ENCODE measurements at places on chromosomes 4 and X. TPM values are rescaled to one million over a fixed set of nuclear protein-coding genes. Genes with fewer than 3 reads are reported as not detected.

- DNase-seq, result no peak
Measured at GRCh38 chr4:23161787-23162186, 469.1 kb downstream of the GBA3 start.

GRCh38 chr4:6732441-6733357 is 16.7 kb downstream of the BLOC1S4 start:
- DNase-seq, result peak; percentile 93

DNA sequence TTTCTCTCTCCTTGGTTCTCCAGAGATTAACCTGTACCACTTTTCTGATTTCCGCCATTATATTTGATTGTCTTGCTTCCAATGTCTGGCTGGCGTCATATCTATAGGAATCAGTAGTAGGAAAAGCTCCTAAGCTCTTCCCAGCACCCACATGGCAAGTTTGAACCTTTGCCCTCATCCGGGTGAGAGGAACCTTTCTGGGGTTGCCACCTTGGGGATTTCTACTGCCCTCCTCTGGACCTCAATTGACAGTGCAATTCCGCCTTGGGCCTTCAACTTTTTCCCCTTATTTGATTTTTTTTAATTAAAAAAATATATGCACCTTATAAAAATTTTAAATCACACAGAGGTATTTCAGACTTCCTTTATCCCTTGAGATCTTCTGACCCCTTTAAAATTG is 2.0 kb upstream of the CXorf66 start:
- DNase-seq, result no peak

GRCh38 chr4:47526281-47526680 is 41.2 kb downstream of the ATP10D start:
- DNase-seq, result no peak

DNA sequence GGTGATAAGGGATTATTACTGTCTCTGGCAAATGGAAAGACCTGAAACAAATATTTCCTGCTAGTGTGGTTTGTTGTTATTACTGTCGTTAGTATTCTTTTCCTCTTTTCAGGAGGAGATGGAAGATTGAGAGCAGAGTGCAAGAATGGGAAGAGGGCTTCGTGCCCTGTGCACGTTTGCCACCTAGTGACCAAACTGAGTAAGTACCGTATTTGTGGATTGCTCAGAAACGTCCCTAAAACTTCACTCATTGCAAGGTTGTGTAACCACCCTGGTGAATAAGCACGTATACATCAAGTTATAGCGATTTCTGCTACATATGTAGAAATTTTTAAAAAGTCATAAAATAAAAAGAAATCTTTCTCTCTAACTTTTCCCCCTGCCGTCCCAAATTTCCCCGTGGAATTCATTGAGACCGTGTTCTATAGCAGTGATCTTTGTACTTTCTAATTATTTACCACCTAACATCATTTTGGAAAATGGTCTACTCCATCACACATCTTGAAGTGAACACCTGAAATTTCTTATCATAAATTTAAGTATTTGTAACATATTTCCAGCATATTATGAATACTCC is 24.3 kb downstream of the LINC00632 start:
- DNase-seq, result no peak

GRCh38 chr4:107559653-107560052 is 160.4 kb downstream of the PAPSS1 start:
- DNase-seq, result no peak

DNA sequence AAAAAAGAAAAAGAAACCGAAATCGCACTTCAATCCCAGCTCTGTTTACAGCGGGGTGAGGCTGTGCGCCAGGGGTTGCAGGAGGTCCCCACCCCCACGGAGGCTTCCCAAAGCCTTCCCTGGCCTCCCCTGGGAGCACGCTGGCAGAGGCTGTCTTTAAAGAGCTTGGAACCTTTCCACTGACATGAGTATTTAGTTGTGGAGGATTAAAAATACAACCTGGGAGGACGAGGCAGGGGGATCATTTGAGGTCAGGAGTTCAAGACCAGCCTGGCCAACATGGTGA is 69.1 kb downstream of the PPP2R2C start:
- DNase-seq, result no peak

The NAP1L3 gene
- total RNA-seq, result 22.3 TPM

The TMEM131L gene
- 10.0 TPM for total RNA-seq

The SMIM31 gene
- total RNA-seq, result not detected

Data from right cardiac atrium (tissue), 5 donors.